ENCODE measurements at places on chromosomes 2 and 18.

DNA sequence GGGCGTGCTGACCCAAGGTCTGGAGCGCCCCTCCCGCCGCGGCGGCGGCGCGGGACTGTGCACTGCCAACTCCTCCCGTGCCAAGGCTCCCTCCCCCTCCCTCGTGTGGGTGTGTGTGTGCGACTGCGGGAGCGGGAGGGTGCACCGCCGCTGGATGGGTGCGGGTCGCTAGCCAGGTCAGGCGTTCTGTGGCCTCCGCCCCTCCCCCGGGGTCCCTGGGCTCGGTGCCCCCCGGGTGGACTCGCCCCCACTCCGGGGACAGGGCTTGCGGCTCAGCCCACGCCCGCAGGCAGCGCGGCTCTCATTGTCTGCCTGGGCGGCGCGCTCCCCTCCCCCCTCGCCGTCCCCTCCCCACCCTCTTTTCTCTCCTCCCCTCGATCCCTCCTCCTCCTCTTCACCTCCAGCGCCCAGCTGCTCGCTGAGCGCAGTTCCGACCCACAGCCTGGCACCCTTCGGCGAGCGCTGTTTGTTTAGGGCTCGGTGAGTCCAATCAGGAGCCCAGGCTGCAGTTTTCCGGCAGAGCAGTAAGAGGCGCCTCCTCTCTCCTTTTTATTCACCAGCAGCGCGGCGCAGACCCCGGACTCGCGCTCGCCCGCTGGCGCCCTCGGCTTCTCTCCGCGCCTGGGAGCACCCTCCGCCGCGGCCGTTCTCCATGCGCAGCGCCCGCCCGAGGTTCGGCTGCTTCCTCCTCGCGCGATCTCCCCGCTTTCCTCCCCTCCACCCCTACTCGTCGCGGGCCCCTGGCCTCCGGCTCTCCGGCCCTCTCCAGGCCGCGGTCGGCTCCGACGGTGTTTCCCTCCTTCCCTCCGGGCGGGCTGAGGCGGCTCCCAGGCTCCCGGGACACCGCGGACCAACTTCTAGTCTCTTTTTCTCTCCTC lies at the start of gene GATA6:
Gene GATA6, plus strand, starts transcription at position 579 of the 878 bp plus-strand sequence. CDS start 1,556 bp downstream, outside the sequence.
- peaks cover 43% of the 10 kb centered on the region for H3K27me3 ChIP-seq
- peak within 1 kb of the TSS; percentile 41 for H3K27ac ChIP-seq
- peaks cover 5% of the 10 kb centered on the region for H3K36me3 ChIP-seq
- peak within 1 kb of the TSS; percentile 82 for H3K4me3 ChIP-seq
- peaks cover 9% of the 10 kb centered on the region for H3K4me1 ChIP-seq

- H3K4me1 ChIP-seq: peaks cover 21% of the 10 kb centered on the region
- DNase-seq: no peak
- no peaks in the 10 kb centered on the region for H3K36me3 ChIP-seq
- no peaks in the 10 kb centered on the region for H3K27me3 ChIP-seq
Observed at GRCh38 chr2:12819721-12820120, 103.0 kb downstream of the TRIB2 start.

DNA sequence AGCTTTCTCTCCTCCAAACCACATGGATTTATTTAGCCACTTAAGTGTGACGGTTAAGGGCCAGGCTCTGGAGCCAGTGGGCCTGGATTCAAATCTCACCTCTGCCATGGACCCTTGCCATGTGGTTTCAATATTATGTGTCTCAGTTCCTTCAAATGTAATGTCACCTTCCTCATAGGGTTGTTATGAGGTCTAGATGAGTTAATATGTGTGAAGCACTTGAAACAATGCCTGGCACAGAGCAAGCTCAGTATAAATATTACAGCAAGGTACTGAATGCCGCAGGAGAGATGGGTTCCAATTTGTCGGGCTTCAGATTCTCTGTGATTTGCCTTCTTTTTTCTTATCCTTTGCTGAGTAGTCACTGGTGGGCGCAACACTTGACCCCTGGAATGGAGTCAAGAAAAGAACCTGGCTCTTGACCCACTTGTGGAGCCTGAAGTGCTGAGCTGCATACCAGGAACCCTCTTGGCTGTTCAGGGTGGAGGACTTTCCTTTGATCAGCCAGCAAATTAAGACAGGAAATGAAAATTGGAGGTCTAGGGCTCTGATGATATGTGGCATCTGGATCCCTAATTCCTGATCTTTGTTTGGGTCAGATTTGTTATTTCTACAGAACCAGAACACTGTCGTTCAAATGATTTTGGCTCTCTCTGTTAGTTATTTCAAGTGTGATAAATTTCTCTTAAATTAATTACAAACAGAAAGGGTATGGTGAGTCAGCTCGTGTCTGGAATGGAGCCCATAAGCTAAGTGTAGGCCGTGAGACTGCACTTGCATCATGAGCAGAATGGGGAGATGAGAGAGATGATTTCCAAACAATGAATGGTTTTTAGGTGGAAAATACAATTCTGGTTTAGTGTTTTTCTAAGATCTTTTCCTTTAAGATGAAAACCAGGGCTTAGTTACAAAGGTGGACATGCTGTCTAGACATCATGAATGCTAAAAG lies 293.0 kb downstream of the KCNS3 start:
- no peak for DNase-seq
- no peaks in the 10 kb centered on the region for H3K36me3 ChIP-seq
- no peaks in the 10 kb centered on the region for H3K4me1 ChIP-seq
- H3K4me3 ChIP-seq: no peak overlapping the region

- H3K36me3 ChIP-seq: no peaks in the 10 kb centered on the region
- H3K27me3 ChIP-seq: no peaks in the 10 kb centered on the region
- no peak for DNase-seq
- H3K4me1 ChIP-seq: no peaks in the 10 kb centered on the region
- H3K27ac ChIP-seq: no peak overlapping the region
Observed at GRCh38 chr2:230601510-230601909, 111.1 kb upstream of the CAB39 start.

DNA sequence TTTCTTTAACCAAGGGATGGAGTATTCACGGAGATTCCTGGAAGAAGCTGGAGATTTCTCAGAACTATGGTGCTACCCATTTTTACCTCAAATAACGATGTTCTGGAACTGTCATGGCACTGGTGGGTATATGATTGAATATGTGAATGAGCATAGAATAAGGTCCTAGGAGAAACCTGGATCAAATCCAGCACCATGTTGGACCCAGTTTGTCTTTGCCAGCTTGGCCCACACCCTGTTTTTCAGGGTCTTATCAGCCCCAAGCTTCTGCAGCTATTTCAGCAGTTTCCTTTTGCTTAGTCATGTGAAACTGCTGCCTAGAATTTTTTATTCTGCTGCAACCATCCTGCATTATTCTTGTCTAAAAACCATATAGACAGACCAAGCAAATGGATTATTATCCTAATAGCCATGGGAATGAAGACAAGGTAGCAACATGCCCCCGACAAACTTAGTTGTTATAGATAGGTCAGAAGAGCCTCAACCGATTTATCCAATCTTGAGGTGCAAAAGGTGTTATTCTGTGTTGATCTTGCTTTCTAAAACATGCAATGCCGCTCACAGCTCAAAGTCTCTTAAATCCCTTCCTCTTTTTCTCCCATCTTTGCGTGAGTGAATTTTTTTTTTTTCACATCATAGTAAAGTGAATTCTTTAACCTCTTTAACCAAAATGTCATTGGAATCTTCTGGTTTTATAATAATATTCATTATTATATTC lies 133.6 kb downstream of the PRPF40A start:
- peaks cover 13% of the 10 kb centered on the region for H3K4me1 ChIP-seq
- no peak overlapping the region for H3K4me3 ChIP-seq
- peaks cover 26% of the 10 kb centered on the region for H3K36me3 ChIP-seq
- DNase-seq: no peak

DNA sequence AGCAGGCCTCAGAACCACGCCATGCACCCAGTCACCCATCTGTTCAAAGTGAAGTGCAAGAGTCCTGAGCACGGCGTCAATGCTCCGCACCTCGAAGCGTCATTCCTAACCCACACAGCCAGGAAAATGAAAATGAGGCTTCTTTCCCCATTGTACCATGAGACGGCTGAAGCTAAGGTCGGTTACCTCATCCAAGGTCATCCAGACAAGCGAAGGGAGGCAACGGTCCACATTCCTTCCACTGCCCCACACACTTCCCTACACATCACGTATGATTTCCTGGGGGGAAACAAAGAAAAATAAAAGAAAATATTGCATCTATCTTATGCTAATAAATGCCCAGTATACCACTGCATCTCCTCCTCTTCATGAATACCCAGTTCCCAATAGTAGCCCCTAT lies 113.5 kb upstream of the RAB6C start:
- H3K27ac ChIP-seq: no peak overlapping the region
- no peak overlapping the region for H3K4me3 ChIP-seq
- H3K27me3 ChIP-seq: no peaks in the 10 kb centered on the region

DNA sequence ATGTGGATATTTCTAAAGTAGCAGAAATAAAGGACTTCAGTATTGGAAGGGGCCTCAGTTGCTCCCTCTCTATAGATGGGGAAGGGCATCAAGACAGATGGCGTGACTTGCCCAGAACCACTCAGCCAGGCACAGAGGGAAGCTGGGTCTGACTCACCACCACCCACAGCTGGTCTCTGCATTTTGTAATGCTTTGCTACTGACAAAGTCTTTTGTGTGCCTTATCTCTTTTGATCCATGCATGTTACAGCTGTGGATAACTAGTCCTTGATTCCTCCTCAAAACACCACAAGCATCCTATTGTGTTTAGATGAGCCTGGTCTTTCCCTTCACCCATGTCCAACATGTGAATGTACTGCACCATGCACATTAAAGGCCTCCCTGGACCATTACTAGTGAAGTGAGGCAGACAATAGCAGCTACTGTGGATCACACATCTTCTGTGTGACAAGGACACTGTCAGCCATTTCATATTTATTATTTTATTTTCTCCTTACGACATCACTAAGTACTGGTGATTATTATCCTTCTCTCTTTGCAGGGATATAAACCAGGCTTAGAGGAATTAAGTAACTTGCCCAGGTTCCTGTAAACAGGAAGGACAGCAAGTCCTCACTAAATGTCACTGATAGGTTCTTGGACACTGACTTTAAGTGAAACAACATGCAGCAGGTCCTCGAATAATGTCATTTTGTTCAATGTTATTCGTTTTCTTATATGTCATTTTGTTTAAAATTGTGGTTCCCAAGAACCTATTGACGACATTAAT lies 29.6 kb upstream of the IL37 start:
- peaks cover 57% of the 10 kb centered on the region for H3K4me1 ChIP-seq
- no peaks in the 10 kb centered on the region for H3K27me3 ChIP-seq
- H3K36me3 ChIP-seq: no peaks in the 10 kb centered on the region
- DNase-seq: peak; percentile 76

DNA sequence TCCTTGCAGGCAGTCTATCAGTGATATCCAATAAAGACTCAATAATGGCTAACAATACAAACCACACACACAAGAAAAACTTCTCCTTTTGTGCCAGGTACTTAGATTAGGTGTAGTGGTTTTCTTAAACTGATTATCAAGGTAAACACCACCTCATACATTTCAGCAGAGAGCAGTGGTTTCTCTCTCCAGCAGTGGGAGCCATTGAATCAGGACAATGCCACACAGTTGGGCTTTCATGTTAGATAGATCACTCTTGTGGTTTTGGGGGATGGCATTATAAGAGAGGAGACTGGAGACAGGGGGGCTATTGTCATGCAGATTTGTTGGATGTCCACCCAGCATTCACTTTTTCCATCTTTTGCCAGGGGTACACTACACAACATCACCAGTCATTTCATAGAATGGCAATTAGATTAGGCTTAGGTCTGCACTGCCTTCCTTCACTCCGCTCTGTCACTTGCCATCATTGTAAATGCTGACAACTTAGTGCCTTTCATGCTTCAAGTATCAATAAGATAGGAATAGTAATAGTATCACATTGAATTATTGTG lies 13.6 kb upstream of the IRS1 start:
- no peaks in the 10 kb centered on the region for H3K27me3 ChIP-seq
- no peak overlapping the region for H3K4me3 ChIP-seq
- no peaks in the 10 kb centered on the region for H3K4me1 ChIP-seq
- H3K36me3 ChIP-seq: no peaks in the 10 kb centered on the region
- no peak overlapping the region for H3K27ac ChIP-seq

DNA sequence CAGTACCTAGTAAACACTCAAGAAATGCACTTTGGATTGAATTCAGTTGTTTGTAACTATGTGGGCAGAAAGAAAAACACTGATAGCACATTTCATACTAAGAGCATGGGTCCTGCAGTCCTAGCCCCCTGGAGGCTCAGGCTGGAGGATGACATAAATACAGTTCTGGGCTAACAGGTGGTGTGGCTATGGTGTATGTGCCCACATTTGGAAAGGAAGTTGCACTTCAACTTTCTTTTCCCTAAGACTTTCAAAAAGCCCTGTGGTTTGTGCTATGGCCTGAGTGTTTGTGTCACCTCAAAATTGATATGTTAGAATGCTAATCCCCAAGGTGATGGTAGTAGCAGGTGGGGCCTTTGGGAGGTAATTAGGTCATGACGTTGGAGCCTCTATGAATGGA lies 218.2 kb downstream of the CDCA7 start:
- no peaks in the 10 kb centered on the region for H3K36me3 ChIP-seq
- no peaks in the 10 kb centered on the region for H3K27me3 ChIP-seq
- H3K4me3 ChIP-seq: no peak overlapping the region
- H3K27ac ChIP-seq: no peak overlapping the region

DNA sequence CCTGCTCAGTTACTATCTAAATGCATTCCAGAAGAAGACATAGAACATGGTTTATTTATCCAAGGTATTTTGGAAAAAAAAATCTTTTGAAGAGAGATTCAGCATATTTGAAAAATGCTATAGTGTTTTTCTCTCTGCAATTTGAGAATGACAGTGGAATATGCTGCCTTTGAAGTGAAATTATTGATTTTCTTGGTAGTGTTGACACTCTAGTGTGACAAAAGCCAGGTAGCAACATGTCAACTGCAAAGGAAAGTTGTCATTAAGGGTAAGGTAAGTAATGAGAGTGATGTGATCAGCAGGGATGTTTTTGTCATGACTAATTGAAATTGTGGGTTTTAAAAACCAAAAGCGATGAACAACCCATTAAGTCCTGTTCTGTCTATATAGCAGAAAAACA lies 1387.1 kb upstream of the TMEFF2 start:
- no peak overlapping the region for H3K4me3 ChIP-seq
- DNase-seq: no peak
- no peaks in the 10 kb centered on the region for H3K4me1 ChIP-seq

- no peaks in the 10 kb centered on the region for H3K36me3 ChIP-seq
- H3K4me1 ChIP-seq: no peaks in the 10 kb centered on the region
- H3K27ac ChIP-seq: peak overlapping the region; percentile 38
Observed at GRCh38 chr18:4842287-4842686, 354.8 kb downstream of the AKAIN1 start.

Data from RWPE2 (cell line).